CD4-positive, alpha-beta T cell treated with Interleukin-21 for 1 hour (primary cell): ENCODE measurements at places on chromosomes 16 and 17.

GRCh38 chr16:82044585-82044911 is 9.5 kb downstream of the HSD17B2 start:
- no peak for DNase-seq

- no peak for DNase-seq
Measured at GRCh38 chr16:84899414-84899813, 79.6 kb downstream of the CRISPLD2 start.

- no peak for DNase-seq
Measured at GRCh38 chr17:50043290-50044148, 12.4 kb upstream of the ITGA3 start.

GRCh38 chr16:55035029-55035428 is 104.4 kb downstream of the IRX5 start:
- no peak for DNase-seq
